ENCODE measurements at places on chromosomes 2 and 18.

DNA sequence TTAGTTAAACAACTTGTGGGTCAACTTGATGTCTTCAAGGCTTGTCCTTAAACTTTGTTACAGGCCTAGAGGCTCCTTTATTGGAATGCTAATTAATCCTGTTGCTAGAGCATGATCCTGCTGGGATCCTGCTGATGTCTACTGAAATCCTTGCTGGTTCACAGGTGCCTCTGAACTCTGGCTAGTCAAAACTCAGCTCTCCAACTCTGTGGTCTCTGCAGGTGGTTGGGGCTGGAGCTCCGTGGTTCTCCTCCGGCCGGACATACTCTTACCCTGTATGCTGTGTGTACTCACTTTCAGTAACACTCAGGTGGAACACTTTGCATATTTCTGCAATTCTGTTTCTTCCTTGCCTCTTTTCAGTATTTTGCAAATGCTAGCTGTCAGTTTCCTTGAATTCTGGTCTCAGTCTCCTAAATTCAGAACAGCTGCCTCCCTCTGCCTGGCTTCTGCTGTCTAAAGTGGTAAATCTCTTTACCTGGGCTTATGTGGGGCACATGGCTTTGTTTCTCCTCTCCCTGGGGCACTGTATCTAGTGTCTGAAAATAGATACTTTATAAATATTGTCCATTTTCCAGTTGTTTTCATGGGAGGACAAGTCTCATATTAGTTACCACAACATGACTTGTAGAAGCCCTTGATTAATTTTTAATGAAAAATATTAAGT lies 113.0 kb downstream of the ATP9B start:
- DNase-seq, result no peak

DNA sequence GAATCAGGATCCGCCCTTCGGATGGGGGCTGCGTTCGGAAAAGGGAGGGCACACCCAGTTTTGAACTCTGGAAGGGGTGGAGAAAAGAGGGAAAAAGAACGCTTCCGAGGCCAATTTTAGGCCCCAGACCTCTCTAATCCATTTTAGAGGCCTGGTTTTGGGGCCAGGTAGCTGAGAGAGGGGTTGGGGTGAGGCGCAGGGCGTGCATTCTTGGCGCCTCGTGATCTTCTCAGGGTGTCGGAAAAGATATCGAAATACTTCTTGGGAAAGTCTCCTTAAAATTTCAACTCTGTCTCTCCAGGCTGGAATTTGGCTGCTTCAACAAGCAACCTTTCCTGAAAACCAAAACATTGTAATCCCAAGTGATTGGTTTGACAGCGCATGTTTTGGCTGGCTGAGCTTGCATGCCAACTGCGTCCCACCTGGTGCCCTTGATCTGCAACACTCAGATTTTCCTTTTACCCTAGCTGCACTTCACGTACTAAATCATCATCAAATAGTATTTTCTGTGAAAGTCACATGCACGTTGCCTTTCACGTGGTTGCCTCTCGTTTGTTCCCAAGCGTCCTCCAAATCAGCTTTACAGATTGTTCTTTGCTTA lies 864 bp upstream of the XPO1 start:
- DNase-seq, result peak; percentile 32

GRCh38 chr18:2717407-2717806 lies 61.9 kb downstream of the SMCHD1 start:
- no peak for DNase-seq

DNA sequence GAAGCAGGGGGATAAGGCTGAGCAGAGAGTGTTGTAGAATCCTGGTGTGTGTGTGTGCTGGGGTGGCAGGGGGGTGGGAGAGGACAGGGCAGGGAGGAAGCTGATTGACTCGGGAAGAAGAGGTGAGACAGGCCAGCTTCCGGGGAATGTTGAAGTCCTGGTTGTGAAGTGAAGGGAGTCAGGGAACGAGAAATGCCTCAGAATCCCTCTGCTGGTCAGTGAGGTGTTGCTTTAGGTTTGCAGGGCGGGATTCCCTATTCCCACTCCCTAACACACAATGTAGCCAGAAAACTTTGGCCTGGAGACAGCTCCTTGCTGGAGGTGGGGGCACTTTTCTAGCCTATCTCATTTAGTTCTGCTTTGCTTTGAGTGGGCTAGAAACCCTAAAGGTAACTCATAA lies 265.1 kb downstream of the HAUS1 start:
- DNase-seq, result no peak

- DNase-seq, result no peak
These were observed 170.7 kb downstream of the DIS3L2 start for GRCh38 chr2:232132181-232132580.

GRCh38 chr2:142805244-142805643 lies 72.2 kb upstream of the KYNU start:
- no peak for DNase-seq

GRCh38 chr2:108869542-108869941 lies 83.0 kb downstream of the CCDC138 start:
- no peak for DNase-seq

DNA sequence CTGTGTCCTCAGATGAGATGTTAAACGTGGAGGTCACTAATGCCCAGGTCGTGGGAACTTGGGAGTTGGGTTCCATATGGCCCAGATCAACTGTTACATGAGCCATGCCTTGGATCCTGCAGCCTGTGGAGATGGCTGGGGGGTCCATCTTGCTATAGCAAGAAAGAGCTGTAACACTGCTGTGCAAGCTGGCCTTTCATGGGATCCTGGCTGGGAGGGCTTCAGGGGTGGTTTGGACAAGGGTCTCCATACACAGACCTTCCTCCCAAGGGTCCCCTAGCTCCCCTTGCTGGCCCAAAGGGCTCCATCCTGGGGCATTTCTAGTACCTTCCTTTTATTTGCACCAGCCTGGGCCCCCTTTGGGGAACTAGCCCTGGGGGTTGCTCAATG lies 337.7 kb downstream of the DYSF start:
- no peak for DNase-seq

- DNase-seq, result no peak
These were observed 107.8 kb upstream of the LRATD1 start for GRCh38 chr2:14524803-14525080.

GRCh38 chr2:75558786-75559679 lies 1.7 kb downstream of the EVA1A start:
- no peak for DNase-seq

- DNase-seq, result no peak
These were observed 146.6 kb downstream of the MEIS1 start for GRCh38 chr2:66581339-66582103.

DNA sequence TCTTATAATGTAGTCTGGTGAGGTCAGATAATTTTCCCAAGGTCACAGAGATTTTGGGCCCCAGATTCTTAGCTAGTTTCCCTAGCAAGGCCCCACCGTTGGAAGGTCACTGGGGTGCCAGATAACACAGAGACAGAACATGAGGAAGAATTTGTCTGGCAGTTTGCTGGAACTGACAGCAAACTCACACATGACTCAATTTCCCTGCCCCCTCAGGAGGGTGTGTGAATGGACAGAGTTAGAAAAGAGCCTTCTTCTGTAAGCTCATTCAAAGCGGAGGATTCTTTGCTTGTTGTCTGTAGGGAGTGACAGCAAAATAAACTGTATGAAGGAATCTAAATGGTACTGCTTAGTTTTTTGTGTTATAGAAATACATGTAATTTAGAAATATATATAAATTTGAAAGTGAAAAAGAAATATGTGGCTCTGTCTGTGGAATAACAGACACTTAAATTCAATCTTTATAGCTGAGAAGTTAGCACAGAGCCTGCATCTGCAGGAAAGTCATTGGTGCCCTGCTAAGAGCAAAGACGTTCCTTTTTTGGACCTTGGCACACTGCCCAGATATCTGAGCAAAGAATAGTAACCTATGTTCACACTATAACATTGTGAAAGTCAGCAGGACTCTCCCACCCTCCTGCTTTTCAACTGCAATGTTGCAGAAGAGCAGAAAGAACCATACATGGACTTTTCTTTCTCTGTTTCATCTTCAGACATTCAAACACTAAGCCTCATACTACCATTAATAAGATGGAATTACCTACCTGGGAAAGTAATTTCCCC lies 2.1 kb downstream of the MDH1 start:
- no peak for DNase-seq

DNA sequence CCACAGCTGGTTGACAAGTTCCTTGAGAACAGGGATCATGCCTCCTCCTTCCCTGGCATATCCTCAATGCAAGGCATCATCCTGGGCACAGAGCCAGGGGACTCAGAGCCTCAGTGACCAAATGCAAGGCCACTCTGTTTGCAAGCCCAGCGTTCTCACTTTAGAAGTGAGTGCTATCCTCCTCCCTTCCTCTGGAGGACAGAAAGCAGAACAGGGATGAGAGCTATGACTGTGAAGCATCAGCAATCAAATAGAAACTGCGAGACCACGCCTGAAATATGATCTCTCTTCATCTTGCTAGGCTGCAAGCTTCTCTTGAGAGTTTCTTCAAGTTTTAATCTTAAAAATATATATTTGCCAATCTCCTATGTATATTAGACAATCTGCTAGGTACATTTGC lies 119.8 kb downstream of the LRATD1 start:
- DNase-seq, result no peak

GRCh38 chr2:147909178-147909577 lies 64.3 kb downstream of the ACVR2A start:
- no peak for DNase-seq

GRCh38 chr18:5958822-5959221 lies 63.5 kb upstream of the TMEM200C start:
- DNase-seq, result no peak

DNA sequence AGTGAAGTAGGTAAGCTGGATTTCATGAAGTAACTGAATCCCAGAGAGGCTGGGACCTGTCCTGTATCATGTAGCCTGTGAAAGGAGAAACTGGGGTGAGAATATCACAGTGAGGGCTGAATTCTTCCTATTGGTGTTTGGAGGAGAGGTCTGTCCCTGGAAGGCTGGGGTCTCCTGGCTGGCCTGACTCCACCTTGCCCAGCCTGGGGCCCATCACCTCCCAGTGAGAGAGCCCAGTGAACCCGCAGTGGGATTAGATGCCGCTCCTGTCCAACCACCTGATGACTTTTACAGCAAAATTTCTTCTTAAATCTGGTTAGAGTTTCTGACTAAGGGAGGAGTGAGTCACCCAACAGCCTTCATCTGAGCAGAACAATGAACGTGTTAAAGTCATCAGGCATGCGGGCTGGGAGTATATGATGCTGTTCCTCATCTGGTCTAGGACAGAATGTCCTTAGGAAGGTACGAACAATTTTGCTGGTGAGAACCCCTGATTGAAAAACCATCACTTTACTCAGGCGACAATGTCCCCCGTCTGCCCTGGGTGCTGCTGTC lies 152.9 kb downstream of the LPIN1 start:
- no peak for DNase-seq

DNA sequence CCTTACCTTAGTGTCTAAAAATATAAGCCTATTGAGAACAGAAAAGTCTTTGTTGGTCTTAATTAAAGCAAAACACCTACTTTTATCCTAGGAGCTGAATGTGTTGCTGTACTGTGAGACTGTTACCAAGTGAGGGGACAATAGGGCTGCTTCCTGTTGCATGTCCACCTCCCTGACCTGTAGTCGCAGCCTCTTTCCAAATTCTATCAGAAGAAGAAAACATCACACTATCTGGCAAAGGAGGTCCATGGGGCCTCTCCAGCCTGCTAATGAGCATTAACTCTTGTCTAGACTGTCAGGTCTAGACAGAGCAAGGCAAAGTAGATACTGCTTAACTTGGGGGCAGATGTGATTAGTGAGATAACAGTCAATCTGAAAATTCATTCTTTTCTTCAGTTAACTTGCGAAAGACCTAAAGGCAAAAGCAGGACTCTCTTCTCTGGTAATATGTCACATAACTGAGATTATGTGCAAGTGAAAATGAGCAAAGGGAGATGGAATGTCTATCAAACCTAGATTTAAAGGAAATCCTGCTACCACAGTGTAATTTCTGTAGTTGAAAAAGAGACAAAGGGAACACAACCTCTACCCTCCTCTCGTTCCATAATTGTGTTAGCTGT lies 66.9 kb downstream of the CDH20 start:
- DNase-seq, result no peak

- DNase-seq, result no peak
These were observed 206.5 kb downstream of the SOX11 start for GRCh38 chr2:5898667-5899066.

DNA sequence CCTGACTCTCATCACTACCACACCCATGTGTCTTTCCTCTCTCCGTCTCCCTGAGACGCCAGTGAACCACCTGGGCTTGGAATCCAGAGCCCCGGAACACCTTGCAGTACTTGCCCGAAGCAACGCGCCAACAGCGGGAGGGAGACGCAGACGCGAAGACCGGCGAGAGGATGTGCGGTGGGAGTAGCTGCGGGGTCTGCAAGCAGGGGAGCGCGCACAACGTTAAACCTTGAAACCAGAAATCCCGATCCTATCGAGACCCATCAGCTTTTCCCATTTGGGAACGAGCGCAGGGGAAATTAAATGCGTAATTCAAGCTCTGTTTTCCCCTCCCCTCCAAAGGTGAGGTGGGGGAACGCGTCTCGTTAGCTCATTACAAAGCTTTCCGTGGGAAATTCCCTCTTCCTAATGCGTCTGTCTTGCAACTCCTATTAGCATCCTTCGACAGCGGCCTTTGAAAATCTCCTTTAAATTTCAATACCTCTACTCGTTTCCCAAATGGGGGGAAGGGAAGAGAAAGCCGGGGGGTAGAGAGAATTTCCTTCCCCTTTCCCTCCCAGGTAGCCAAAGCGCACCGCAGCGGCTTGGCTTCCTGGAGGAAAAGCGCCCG lies 421 bp upstream of the CNTNAP5 start:
- no peak for DNase-seq

GRCh38 chr2:168254158-168254935 lies 7.0 kb upstream of the STK39 start:
- DNase-seq, result no peak

- DNase-seq, result no peak
These were observed 62.8 kb downstream of the EMILIN2 start for GRCh38 chr18:2909431-2910140.

GRCh38 chr2:11491348-11491933 lies 25.5 kb upstream of the E2F6 start:
- no peak for DNase-seq

DNA sequence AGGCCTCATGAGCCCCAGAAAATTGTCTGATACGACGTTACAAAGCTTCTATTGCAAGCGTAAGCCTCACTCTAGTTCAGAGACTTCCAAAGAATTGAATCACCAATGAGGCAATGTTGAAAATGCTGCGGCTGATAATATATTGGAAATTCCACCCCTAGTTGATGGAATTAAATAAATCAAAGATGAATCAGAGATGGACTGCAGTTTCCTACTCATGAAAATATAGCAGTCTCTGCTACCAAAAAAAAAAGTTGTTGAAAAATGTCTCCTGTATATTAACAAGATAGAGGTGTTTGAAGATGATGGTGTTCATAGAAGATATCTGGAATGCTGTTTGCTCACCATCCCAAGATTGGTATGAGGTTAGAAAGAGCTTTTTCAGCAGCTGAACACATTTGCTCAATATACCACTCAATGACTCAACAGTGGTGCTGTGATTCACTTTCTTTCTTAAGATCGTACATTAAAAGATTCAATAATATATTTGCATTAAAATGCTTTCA lies 99.8 kb upstream of the ARHGAP28 start:
- DNase-seq, result no peak
